Fibroblast of upper back skin (primary cell): ENCODE measurements at places on chromosomes 11 and 22.

GRCh38 chr11:18802381-18803257, 11.0 kb upstream of the PTPN5 start:
- peak; percentile 67 for DNase-seq

GRCh38 chr22:23789638-23790037, 2.9 kb downstream of the SMARCB1 start:
- no peak for DNase-seq

DNA sequence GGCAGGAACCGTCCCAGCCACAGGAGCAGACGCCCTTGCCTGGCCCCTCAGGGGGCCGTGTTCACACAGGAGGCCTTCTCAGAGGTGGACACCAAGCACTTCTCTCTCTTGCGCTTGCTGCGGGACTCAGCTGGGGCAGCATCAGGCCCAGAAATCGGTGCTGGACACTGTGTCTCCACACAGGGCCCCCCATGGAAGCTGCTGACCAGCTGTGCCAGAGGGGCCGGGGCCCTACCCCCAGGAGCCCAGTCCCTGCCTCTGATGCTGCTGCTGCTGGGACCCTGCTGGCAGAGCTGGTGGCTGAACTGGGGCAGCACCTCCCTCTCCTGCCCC, 4.0 kb downstream of the PLXNB2 start:
- no peak for DNase-seq

DNA sequence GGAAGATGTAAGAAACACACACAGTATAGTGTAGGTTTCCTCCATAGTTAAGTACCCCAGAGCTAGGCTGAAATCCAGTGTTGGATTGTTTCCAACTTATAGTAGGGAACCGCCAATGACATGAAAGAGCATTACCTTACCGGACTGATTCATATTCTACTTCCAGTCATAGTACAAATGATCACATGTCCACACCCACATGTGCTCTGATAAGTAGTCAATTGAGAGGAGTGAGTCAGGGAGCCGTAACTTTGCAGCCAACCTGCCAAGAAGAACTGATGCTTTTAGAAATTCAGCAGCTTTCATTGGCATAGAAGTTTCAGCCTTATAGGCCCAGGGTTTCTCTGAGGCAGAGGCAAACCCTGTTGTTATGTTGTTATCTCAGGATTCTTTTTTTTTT, 240.6 kb downstream of the ETS1 start:
- peak; percentile 55 for DNase-seq

- peak; percentile 5 for DNase-seq
Measured at GRCh38 chr22:38657045-38657909, 839 bp downstream of the CBY1 start.

DNA sequence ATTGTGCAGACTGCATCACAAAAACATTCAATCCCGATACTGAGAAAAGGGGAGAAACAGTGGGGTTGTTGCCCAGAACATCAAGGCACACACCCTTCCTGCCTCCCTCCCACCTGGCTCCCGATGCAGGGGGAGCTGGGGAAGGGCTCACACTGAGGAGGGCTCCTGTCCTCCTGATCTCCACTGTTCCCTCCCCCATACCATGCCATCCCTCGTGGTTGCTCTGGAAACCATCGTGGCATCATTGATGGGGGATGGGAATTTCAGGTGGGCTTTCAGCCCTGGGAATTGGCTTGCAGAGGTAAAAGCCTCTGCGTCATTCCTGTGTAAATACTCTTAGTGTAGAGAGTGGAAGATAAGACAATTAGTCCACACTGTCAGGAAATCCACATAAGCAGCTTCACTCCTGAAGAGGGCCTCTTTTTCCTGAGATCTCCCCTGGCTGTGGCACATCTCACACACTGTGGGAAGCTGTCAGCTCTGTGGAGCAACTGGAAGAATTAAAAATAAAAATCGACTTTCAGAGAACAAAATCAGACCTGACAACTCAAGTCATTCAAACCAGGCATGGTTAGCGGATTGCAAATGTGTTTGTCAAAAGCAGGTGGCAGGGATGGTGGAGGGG, 176.0 kb downstream of the CHST1 start:
- DNase-seq: no peak

DNA sequence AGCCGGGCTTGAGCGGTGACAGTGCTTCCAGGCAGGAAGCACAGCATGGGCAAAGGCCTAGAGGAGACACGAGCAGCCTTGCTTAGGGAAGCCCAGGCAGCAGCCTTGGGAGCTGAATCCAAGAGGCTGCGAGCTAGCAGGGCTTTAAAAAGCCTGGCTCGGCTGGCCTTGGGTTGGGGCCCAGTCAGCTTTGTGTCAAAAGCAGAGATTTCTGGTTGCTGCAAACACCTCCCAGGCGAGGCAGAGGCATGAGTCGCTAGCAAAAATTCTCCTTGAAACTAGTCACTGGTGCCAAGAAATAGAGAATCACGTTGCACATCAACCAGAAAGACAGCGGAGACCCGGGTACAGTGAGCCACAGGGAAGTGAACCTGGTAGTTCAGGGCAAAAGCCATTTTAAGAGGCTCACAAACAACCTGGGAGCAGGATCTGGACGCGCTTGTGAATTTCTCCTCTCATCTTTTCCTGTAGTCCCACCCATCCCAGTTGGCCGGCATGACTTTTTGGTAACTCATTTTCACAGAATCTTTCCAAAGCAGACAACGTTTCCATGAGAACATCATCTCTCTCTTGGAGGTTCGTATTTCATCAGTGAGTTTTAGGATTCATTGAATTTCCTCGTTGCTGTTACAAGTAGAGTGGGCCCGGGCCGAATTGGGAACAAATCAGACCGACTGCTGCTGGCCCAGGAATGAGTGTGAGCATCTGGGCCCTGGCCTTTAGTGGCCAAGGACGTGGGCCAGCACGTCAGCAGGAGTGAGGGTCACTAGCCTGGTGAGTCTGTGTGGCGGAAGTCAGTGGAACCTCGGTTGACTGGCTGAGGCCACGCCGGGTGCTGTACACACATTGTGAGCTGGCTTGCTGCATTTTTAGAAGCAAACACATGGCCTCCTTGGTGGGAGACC, 16.4 kb upstream of the FGF4 start:
- DNase-seq: peak; percentile 90

DNA sequence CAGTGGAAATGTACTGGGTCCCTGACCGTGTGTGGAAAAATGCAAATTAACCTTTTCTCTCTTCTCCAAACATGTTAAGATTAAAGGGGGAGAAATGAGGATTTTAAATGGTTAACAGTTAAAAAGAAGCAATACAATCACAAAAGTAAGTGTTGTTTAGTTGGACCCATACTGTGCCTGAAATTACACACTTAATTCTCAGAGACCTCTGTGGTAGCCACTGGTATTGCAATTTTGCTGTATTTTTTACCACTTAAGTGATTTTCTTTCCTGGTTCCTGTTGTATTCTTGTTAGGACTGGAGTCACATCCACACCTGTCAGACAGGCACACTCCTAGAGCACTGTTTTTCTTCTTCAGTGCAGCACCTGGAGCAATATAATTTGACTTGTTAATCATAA, 179.6 kb upstream of the PDGFD start:
- no peak for DNase-seq

GRCh38 chr11:126279191-126279590, 3.7 kb upstream of the TIRAP start:
- DNase-seq: no peak

- DNase-seq: no peak
Measured at GRCh38 chr11:46380340-46381047, 975 bp upstream of the MDK start.

GRCh38 chr22:39471381-39472141, 14.7 kb downstream of the MGAT3 start:
- DNase-seq: peak; percentile 69

GRCh38 chr11:4102711-4103110, 8.1 kb downstream of the RRM1 start:
- DNase-seq: no peak

GRCh38 chr11:32259641-32260081, 168.8 kb downstream of the RCN1 start:
- peak; percentile 84 for DNase-seq
